ENCODE measurements at places on chromosomes 4 and X. TPM values are rescaled to one million over a fixed set of nuclear protein-coding genes. Genes with fewer than 3 reads are reported as not detected.

DNA sequence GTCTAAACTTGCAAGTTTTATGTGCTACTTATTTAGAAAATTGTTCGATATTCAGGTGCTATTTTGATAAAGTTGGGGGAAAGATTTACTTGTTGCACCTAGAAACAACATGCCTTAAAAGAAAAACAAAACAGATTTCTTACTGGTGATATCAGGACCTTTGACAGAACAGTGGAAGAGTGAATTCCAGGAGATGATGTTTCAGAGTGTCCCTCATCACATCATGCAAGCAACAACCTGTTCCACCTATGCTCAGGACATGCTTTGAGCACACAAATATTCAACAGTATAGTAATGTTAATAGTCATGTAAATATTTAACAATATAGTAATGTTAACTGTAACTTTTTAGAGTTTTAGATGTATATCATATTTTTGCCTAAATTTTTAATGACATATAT, 23.9 kb upstream of the RNF128 start:
- no peak for DNase-seq

GRCh38 chrX:13937370-13938050, 92.2 kb downstream of the GEMIN8 start:
- DNase-seq: no peak

ZNF41 gene
- 12.8 TPM for total RNA-seq

XAGE1B gene
- not detected for total RNA-seq

DNA sequence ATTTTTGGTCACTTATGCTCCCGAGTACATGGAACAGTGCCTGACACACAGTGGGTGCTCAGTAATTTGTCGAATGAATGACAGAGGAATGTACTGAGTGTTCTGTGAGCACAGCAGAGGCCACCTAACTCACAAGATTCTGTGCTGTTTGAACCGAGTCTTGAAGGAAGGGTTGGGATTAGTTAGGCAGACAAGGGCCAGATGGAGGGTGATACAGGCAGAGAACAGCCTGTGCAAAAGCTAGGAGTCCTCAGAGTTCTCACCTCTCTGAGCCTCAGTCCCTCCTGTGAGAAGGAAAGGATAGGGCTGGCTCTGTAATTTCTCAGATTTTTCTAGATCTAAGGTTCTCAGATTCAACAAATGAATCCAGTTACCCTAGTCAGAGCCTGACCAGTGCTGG, 108.8 kb downstream of the NHSL2 start:
- no peak for DNase-seq

DNA sequence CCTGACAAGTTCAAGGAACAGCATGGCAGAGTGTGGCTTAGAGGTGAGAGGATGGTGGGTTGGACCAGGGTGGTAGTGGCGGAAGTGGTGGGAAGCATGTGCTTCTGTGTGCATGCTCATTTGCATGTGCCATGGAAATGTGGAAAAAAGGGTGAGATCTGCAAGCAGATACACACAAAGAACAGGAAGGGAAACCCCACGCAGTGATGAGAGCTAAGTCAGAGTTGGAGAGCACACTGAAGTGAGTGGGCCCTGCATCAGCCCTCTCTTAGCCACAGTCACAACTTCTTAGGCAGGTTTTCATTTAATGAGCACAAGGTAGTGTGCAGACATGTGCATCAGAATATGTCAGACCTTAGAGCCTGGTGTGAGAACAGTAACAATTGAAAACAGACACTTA, 483.8 kb downstream of the AFF2 start:
- DNase-seq: no peak

HSFX2 gene
- total RNA-seq: not detected

RBM46 gene
- total RNA-seq: not detected

GRCh38 chrX:19372547-19373331, 29.0 kb downstream of the PDHA1 start:
- no peak for DNase-seq

DNA sequence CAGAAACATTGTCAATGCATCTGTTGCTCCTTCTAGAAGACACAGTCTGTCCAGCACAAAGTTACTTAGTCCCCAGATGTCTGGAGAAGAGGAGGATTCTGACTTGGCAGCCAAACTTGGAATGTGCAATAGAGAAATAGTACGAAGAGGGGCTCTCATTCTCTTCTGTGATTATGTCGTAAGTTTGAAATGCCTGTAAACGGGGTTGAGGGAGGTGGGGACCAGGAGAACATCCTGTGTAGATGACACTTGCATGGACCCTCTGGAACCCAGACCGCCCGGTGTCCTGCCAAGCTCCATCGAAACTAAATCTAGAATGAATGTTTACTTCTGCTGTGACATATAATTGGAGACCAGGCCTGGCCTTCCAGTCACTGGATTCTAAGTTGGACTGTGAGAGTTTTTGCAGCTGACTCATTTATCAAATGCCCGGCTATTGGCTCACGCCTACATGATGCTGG, 45.0 kb upstream of the MSANTD1 start:
- DNase-seq: no peak

CD38 gene
- total RNA-seq: 2.5 TPM

- no peak for DNase-seq
Measured at GRCh38 chr4:89101256-89102161, 9.8 kb upstream of the TIGD2 start.

DNA sequence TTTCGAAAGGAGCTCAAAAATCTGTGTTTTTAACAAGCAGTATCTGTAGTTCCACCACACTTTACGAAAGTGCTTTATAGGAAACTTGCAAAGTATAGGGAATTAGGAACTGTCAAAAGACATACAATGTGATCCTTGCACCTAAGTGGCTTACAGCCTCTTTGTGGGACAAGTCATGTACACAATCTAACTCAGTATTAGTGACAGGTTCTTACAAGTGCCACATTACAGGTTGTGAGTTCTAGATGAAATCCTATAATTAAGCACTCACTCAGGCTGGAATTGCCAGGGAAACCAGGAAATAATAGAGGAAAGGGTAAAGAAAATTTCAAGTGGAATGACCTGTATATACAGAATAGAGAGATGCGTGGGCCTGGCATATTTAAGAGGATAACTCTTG, 567.3 kb upstream of the ATOH1 start:
- no peak for DNase-seq

DNA sequence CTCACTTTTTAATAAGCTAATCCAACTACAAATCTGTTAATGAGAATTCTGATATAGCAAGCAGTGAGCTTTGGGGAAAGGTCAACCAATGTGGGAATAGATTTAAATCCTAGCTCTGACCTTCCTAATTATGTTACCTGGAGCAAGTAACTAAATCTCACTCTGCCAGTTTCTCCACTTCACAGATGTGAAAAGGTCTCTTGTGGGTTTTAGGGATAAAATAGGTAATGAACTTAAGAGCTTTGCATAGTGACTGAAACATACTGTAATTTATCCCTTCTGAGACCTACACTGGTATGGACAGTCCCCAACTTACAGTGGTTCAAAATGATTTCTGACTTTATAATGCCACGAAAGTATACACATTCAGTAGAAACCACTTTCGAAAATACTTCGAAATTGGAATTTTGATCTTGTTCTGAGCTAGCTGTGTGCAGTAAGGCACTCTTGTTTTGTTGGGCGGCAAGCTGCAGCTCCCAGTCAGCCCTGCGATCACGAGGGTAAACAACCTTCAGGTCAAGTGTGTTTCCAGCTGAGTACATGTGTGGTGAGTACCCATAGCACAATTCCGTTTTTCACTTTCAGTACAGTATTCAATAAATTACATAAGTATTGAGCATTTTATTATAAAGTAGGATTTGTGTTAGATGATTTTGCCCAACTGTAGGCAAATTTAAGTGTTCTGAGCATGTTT, 93.7 kb downstream of the ADGRL3 start:
- DNase-seq: no peak

DNA sequence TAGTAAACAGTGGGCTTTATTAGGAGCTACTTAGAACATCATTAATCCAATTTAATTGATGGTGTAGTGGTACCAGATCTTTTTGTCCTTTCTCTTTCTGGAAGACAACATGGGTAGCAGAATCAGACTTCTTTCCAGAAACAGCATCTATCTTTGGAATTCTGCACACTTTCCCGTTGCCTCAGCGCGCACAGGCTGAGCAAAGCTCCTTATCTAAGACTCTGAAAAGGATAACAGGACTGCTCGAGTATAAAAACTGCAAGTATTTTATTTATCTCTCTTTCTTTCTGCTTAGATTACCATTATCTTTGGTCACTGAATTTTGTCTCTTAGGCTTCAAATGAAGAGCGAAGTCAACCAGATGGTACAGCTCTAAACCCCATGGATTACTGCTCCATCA, 191.7 kb downstream of the DHX15 start:
- DNase-seq: no peak

DNA sequence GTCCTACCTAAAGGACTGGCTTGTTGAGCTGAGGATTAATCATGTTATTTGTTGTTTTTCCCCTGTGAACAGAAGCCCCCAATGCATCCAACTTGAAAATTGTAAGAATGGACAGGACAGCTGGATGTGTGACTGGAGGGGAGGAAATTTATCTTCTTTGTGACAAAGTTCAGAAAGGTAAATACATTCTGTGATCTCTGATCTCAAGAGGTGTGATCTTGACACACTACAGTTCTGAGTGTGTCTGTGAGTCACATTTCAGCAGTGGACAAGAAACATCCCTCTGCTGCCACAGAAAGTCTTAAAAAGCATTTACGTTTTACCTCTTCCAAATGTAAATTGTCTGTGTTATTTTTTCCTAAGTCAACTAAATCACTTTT, 79.3 kb downstream of the NFKB1 start:
- DNase-seq: no peak

- no peak for DNase-seq
Measured at GRCh38 chr4:123889507-123889906, 492.9 kb downstream of the SPRY1 start.

OCIAD1 gene
- total RNA-seq: 121 TPM

NPY2R gene
- total RNA-seq: not detected

GABRG1 gene
- not detected for total RNA-seq

DNA sequence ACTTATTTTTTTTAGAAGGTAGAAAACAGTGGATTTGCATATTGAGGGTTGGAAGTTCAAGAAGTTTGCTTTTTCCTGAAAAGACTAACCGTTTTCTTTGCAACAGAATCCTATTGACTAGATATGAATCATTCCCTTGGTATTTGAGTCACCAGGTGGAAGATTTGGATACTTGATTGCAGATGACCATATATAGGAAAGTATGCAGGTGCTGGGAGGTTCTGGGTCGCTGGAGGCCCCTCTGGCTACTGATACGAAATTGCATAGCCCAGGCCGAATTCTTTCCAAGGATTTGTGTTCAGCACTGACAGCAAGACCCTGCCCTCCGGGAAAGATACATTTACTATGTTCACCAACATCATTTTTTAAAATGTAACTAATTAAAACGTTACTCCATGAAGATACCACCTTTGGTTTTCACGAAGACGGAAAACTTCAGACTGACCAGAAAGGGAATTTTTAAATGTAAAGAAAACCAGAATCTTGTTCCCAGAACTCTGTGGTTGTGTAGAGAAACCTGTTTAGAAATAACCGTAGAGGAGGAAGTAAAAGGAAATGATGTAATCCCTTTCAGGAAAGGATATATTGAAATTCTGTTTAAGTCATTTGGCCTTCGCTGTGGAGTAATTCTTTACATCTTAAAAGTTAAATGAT, 946 bp downstream of the ANXA3 start:
- DNase-seq: no peak

ENOPH1 gene
- 12.8 TPM for total RNA-seq

- DNase-seq: no peak
Measured at GRCh38 chr4:150938873-150939499, 76.1 kb downstream of the LRBA start.

CT45A2 gene
- total RNA-seq: not detected

DNA sequence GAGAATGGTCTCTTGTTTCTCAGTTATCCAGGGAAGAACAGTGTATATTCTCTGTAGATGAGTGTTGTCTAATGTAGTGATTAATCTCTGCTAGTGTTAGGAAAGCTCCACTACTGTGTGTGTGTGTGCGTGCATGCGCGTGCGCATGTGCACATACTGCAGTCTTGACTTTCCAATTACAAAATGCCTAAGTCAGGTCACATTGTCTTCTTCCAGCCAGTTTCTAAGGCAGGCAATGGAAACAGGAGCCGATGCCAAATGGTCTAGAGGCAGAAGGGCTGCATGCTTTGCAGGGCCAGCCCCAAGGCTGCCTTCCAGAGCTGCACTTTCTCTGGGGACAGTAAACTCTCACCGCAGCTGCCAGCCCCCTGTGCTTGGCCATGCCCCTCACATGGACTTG, 30.5 kb upstream of the NAP1L5 start:
- peak; percentile 64 for DNase-seq

- no peak for DNase-seq
Measured at GRCh38 chrX:153478746-153479145, 8.4 kb upstream of the HAUS7 start.

- DNase-seq: peak; percentile 42
Measured at GRCh38 chr4:102959496-102959895, 60.0 kb downstream of the SLC9B1 start.

DNA sequence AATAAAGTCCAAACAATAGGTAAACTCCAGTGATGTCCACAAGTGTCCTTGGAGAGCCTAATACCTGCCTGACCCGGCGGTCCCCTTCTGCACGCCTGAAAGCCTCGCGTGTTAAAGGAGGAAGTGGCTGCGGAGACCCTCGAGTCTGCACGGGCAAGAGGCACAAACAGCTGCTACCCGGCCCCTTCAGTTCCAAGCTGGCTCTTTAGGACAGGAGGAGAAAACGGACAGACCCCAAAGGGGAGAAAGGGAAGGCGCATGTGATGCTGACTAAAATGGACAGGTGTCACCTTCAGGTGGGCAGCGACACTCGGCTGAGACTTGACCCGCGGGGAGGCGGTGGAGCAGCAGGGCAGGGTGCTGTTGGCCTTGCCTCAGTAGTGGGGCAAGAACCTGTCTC, 102.7 kb upstream of the TENM3 start:
- DNase-seq: no peak

CLDN34 gene
- not detected for total RNA-seq

UBE2K gene
- total RNA-seq: 57.7 TPM

- DNase-seq: no peak
Measured at GRCh38 chr4:82774711-82775171, 23.9 kb downstream of the SCD5 start.

ADH1B gene
- total RNA-seq: 157 TPM

DNA sequence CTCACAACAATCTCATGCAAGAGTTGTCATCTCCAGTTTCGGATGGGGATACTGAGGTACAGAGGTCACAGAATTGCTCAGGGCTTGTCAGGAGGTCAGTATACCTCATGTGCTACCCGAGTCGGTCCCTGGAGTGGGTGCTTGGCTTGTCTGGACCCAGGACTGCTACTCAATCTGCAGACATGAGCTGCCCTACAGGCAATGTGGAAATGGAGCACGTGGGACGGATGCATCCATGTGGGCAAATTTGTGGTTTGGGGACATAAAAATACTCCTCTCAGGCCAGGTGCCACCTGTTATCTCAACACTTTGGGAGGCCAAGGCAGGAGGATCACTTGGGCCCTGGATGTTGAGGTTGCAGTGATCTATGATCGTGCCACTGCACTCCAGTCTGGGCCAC, 15.8 kb downstream of the USP11 start:
- no peak for DNase-seq

DNA sequence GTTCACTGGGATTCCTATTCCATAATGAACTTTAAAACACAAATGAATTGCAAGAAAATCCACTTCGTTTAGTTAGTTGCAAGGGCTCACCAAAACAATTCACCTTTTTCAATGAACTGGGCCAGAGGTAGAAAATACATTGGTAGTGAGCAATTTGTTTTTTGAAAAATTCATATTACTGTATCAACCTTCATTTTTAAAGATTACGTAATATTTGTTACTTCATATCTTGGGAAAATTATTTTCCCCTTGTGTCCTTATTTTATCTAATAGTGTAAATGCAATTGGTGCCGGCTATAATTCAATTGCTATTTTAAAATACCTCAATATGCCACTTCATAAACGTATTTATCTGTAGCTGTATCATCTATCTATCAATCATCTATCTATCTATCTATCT, 41.5 kb downstream of the MFAP3L start:
- DNase-seq: no peak

IGFBP7 gene
- total RNA-seq: 769 TPM
